Right kidney (tissue), 9 donors: ENCODE measurements at places on chromosomes 4 and X.
A peak's percentile ranks its signal among the peaks of the same experiment; 100 is the strongest.

DNA sequence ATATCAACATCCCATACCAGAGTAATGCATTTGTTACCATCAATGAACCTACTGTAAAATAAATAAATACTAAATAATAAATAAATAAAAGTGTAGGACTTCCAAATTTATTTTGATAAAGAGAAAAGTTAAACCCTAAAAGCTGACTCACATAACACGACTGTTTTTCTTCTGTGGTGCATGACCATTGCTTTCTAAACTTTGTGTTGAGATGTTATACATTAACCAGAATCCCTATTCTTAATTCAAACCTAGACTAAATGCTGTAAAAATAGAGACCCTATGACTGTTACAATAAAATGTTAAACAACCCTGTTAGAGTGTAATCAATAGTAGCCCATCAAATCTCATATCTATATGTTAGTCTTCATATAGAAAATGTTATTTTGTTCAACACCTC, 20.9 kb upstream of the PRMT9 start:
- DNase-seq = no peak

- DNase-seq = no peak
These were observed 22.0 kb downstream of the CXCL8 start for GRCh38 chr4:73762409-73762808.

DNA sequence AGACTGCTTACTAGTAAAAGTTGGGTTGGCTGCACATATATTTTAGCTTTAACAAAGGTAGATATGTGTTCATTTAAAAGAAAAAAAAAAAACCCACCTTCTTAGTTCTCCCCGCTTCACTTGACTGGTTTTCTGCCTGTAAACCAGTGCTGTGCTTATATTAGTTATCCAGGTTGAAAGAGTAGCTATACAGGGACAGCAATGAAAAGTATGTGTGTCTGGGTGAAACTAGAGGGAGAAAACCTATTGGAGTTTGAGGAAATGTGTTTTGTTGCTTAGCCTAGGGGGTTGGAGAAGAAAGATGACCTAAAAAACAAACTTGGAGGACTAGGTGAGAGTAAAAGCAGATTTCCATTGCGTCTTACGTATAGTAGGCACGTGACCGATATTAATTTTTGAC, 4.5 kb downstream of the JADE1 start:
- no peak for DNase-seq

GRCh38 chrX:134907302-134907701, 83.5 kb upstream of the SMIM10 start:
- DNase-seq = no peak

DNA sequence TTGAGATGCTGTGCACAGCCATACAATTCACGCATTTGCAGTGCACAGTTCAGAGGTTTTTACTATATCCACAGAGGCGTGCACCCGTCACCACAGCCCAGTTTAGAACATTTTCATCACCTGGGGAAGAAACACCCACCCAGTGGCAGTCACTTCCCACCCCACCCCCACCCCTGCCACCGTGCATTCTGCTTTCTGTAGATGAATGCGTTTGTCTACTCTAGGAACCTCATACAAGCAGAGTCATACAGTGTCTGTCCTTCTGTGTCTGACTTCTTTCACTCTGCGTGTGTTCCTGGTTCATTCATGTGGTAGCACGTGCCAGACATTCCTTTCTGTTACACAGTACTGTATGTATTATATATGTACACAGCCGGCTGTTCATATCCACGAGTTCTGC, 122.8 kb downstream of the TBL1X start:
- DNase-seq = no peak

GRCh38 chr4:153489856-153490558, 23.8 kb downstream of the TMEM131L start:
- DNase-seq = no peak

DNA sequence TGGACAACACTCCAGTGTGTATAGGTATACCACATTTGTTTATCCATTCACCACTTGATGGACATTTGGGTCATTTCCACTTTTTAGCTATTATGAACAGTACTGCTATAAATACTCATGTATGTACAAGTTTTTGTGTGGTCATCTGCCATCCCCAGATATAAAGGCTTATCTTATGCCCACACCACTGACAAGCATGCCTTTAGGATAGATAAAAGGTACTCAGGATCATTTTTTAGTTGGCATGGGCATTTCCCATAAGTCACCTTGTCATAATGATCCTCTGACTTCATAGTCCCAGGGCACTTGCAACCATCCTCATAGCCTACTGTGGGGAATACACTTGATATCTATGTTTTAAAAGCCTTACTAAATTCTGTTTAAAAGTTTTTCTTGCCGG, 6.3 kb downstream of the AWAT1 start:
- no peak for DNase-seq

GRCh38 chr4:2253160-2254084, 8.5 kb downstream of the MXD4 start:
- DNase-seq = no peak

DNA sequence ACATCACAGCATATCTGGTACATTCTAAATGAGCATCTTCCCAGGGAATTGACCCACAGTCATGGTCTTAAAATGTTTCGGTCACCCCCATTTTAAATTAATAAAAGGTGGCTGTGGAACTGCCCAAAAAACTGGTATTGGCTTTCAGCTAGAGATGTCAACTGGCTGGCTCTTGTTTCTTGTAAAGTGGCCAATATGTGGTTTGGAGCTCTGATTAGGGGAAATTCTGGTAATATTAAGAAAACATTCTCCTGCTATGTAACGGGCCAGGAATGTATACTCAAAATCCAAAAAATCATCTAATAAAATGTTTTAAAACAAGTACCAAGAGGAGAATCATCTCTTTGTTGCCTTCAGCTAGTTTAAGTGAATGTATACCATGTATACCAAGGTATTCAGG, 62.0 kb upstream of the VCX2 start:
- no peak for DNase-seq

GRCh38 chrX:54794795-54795194, 3.3 kb downstream of the ITIH6 start:
- no peak for DNase-seq

- peak; percentile 8 for DNase-seq
These were observed 15.2 kb downstream of the ASB11 start for GRCh38 chrX:15299941-15300851.

- DNase-seq = no peak
These were observed 8.6 kb downstream of the BLOC1S4 start for GRCh38 chr4:6724421-6725111.

GRCh38 chr4:23355258-23355657, 534.6 kb downstream of the PPARGC1A start:
- DNase-seq = no peak

DNA sequence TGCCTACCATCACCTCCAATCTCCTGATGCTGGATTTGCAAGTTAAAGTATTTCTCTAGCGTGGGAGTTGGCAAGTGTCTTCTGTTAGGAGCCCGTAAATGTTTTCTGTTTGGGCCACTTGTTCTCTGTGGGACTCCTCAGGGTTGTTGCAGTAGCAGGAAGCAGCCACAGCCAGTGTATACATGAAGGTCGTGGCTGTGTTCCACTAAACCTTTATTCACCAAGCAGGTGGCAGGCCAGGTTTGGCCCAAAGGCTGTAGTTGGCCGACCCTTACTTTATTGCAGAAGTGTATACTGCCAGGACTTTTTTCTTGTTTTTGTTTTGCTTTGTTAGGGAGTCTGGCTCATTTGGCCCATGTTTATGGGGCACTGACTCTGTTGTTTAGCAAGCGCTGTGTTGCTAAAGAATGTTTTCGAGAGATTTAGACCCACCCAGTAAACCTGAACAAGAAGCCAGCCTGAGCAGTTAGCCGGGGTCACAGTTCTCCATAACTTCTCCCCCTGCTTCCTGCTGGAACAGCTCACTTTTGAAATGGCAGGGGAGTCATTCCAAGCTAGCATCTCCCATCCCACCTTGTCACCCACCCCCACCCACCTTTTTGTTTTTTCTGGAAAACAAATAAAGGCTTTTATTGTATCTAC, 58.8 kb downstream of the SHROOM2 start:
- DNase-seq = no peak

GRCh38 chr4:171983935-171984805, 171.0 kb downstream of the GALNTL6 start:
- no peak for DNase-seq

DNA sequence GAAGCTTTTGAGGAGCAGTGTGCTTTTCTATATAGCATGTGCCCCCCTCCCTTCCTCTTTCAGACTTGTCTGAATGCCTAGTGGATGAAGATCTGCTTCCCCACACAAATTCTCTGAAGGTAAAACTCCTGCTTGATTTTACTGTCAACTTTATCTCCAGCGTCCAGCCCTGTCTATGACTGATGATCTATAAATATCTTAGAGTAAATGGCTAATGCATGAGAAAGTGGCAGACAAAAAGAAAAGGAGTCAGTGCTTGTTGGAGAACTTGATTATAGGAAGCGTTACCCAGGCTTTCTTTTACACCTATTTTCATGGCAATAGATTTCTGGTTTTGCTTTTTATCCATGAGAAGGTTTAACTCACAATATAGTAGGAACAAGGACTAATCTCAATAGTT, 168.3 kb upstream of the HS3ST1 start:
- no peak for DNase-seq

GRCh38 chr4:91220315-91220714, 1083.5 kb upstream of the GRID2 start:
- DNase-seq = no peak

GRCh38 chr4:140300271-140300970, 73.0 kb upstream of the SCOC start:
- DNase-seq = no peak

- DNase-seq = no peak
These were observed 8.7 kb upstream of the ANK2 start for GRCh38 chr4:113040793-113041192.

GRCh38 chrX:40281336-40282005, 183.7 kb upstream of the BCOR start:
- DNase-seq = no peak

DNA sequence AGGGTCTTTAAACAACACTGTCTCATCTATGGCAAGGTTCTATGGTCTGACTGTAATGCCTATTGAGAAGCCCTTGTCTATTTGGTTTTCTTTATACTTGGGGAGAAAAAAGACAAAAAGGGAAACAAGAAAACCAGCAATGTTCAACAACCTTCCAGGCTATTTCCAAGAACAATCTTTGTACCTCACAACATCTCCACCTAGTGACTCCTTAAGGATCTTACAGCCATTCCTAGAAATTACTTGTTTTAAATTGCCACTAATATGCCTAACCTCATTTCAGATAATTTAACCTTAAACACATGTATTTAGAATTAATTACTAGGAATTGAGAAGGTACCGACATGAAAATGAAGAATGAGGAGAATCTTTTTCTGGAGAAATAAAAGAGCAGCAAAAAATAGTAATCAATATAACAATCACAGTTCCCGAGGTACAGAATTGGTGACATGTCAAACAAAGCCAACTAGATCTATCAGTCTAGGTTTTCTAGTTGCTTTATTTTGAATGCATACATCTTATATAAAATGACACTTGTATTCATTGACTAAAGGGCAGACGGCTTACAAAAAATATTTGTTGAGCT, 1.6 kb upstream of the RBM46 start:
- DNase-seq = no peak

DNA sequence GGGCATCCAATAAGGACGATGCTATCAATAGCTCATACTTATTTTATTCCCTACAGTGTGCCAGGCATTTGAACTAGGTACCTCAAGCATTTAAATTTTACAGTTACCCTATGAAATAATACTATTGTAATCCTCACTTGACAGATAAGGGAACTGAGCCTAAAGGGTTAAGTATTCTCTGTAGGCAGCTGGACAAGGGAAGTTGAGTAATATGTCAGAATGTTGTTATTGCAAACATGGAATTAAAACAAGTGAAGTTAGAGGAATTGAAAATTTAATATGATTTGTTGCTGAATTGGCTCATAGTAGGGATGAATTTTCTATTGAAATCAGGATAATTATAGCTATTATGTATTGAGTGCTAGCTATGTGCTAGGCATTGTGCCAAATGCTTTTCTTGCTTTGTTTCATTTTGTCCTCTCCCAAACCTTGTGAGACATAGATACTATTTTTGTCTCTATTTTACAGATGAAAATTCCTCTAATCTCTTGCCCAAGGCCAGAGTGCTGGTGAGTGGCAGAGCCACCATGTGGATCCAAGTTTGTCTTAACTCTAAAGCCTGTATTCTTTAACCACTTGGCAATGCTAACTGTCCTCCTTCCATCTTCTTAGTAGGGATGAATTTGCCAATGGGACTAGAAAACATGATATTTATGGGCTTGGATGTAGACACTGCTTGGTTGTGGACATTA, 58.1 kb downstream of the TMEM164 start:
- no peak for DNase-seq
